ACHN (cell line): ENCODE measurements at places on chromosomes 5 and 9.
A peak's percentile ranks its signal among the peaks of the same experiment; 100 is the strongest.

DNA sequence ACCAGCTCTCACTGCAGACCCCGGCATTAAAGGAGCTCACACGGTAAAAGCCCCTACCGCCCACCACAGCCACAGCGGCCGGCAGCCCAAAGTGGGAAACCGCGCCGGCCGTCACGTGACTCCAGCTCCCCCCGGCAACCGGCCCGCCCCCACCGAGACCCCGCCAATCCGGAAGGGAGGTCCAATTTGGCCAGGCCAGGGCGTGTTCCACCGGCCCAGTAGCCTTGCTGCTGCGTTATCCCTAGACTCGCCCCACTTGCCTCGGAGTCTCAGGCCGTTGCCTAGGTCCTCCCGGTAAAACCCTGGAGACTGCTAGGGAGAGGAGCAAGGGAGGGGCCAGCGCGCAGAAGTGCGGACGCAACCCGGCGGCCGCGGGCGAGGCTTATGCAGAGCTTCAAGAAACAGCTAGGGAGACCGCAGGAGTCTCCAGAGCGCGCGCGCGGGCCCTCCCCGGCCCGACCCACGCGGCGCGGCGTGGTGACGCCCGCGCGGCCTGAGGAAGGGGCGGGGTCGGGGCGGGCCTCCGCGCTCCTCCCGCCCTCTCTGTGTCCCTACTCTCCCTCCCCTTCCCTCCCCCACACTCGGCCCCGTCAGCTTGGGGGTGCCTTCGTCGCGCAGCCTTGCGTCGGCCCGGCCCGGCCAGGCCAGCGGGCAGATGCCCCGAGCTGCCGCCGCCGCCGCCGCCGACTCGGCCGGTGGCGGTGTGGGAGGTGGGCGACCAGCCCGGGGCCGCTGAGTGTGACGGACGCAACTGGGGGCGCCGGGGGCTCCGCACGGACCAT is at the start of gene RIC1:
TSS of gene RIC1 (plus strand) at position 578 of the 782 bp plus-strand sequence. CDS start at position 781, 203 bp downstream.
- peak; percentile 86 for DNase-seq

GRCh38 chr9:28190981-28191380 is 617.7 kb upstream of the C9orf72 start:
- DNase-seq = no peak

GRCh38 chr5:58439094-58439644 is 20.7 kb downstream of the PLK2 start:
- no peak for DNase-seq

DNA sequence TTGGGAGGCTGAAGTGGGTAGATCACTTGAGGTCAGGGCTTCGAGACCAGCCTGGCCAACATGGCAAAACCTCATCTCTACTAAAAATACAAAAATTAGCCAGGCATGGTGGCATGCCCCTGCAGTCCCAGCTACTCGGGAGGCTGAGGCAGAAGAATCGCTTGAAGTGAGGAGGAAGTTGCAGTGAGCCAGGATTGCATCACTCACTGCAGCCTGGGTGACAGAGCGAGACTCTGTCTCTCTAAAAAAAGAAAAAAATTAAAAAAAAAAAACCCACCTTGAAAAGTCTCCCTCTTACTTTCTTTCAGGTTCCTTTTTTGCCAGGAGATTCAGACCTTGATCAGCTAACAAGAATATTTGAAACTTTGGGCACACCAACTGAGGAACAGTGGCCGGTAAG is 34.2 kb downstream of the CDK7 start:
- DNase-seq = no peak

DNA sequence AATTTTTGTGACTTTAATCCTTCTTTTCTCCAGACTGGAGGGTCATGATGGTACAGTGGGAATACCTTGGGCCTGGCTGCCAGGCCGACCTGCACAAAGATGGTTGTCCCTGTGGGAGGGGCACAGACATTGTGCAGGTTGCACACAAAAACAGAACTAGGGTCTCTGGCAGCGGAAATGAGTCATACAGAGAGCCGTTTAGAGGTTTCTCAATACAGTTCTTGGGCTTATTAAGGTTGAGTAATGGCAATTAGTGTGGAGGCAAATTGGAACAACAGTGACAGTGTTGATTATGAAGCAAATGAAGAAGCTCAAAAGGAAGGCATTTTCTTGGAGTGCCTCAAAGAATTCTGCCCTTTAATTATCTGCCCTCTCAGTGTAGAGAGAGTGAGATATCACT is 173.6 kb downstream of the TENT4A start:
- DNase-seq = no peak

- no peak for DNase-seq
Measured at GRCh38 chr9:85427772-85428171, 314.0 kb downstream of the AGTPBP1 start.

DNA sequence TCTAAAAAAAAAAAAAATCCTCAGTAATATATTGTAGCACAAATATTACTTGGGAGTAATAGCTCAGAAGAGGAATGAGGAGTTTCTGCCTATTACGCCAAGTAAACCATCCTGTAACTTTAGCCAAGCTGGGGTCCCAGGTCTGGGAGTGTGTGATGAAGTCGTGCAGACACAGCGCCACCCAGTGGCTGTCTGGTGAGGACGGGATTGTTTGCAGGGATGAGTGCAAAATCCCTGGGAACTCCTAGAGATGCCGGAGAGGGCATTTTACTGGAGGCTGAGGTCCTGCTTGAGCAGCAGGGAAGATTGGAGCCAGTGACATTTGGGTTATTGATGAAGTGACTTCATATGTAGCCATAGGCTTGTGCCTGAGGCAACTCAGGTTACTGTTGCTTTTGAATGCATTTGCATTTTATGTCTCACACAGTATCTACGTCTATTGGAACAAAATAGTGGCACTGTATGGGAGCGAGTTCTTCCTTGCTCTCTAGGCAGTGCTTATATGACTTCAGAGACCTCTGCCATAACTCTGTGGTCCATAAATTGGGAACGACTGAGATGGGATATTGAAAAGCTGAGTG is 72.8 kb downstream of the PSAT1 start:
- DNase-seq = peak; percentile 65

DNA sequence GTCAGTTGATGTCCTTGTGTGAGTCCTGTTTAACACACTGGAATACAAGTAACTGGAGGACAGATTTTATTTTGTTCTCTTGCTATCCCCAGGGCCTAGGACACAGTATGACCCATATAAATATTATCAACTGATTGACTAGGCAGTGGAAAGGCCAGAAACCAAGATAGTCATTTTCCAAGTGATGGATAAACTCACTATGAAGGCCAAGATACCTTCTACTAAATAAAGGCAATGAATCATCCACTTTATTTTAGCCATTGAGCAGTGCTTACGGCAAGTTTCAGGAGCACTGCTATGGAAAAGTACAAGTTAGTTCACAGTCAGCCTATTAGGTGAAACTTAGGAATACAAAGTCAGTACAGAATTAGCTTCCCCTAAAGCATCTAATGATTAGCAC is 153.2 kb downstream of the SEMA5A start:
- DNase-seq = no peak

DNA sequence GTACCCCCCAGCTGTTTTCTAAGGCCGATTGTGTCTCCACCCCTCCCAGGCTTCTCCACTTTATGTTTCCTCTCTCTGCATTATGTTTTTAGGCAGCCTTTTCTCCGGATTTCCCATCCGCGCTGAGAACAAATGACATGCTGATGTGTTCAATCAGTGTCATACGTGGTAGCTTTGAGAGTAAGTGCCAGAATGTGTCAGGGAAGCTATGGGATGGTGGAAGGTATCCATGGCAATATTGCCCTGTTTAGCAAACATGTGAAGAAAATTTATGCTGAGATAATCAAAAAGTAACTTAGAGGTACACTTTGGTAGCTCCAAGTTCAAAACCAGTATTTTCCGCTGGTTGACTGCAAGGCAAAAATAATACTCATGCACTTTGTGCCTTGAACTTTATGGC is 36.6 kb upstream of the LECT2 start:
- DNase-seq = no peak

DNA sequence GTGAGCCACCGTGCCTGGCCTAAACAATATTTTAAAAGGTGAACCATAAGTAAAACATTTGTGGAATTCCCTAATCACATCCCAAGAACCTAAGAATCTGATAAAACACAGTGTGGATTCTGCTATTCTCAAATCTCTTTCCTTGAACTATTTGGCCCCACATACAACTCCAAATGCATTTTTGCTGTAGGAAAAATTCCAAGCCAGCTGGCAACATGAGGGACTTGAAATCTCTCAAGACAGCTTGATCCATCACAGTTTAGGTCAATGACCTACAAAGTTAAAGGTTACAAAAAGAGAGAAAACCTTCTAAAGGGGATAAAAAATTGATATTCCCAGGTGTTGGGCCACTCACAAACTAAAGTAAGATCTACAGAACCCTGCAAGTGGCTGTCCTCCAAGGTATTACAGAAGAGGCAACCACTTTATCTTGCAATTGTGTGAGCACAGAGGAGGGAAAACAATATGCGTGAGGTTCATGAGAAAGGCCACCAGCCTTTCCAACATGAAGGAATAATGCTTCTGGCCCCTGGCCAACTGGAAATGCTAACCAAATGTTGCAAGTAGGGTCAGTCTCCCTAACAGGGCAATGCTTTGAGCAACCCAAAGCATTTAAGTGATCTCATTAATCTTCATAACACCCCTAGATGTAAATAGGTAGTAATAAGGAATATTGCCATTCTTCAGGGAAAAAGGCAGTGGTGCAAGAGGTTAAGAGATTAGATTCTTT is 221.4 kb downstream of the SEMA5A start:
- DNase-seq = no peak

DNA sequence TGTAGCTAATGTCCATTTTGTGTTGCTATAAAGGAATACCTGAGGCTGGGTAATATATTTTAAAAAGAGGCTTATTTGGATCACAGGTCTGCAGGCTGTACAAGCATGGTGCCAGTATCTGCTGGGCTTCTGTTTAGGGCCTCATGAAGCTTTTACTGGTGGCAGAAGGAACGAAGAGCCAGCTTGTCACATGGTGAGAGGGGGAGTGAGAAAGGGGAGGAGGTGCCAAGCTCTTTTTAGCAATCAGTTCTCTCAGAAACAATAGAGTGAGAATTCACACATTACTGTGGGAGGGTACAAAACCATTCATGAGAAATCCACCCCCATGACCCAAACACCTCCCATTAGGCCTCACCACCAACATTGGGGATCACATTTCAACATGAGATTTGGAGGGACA is 340.9 kb downstream of the RASEF start:
- DNase-seq = no peak

DNA sequence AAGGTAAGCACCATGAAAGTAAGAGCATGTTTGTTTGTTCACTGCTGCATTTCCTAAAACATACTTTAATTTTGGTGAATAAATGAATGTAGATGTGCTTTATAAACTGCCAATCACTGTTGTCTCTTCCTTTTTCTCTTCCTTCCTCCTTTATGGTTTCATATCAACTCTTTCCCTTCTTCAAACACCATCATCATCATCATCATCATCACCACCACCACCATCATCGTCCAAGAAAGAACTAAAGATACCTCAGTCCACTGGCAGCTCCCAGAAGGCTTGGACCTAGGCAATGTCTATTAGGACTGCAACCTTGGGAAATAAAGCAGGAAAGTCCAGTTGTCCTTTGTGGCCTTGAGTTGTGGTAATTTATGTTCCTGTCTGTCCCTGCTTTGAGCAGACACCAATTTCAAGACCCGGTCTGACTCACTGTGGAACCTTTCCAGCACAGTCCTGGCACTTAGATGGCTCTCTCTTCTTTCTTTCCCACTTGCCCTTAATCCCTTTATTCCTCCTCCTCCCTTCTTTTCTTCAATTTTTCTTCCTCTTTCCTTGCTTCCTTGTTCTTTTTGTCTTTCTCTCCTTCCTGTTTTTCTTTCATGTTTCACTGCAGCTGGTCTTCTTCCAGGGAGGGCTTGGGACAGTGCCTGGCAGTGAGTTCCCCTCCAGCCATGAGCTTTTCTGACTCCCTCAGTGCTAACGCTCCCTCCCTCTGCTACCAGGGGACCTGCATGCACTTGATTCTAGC is 99.3 kb downstream of the ANGPTL2 start:
- DNase-seq = no peak

DNA sequence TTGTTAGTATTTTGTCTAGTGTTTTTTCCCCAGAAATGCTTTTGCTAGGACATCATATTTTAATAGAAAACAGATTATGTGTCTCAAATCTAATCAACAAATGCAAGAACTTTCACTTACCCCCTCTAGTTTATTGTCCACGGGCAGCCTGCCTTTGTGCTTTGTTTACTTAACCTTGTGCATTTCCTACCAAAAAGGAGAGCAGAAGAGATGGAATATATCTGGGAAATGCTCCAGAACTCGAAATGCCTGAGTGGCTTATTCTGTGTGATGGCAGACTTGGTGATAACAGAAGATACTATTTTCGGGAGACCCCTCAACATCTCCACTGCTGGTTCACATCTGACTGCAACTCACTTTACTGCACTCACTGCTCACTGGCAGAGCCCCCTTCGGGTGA is 33.3 kb upstream of the SPDL1 start:
- DNase-seq = no peak

DNA sequence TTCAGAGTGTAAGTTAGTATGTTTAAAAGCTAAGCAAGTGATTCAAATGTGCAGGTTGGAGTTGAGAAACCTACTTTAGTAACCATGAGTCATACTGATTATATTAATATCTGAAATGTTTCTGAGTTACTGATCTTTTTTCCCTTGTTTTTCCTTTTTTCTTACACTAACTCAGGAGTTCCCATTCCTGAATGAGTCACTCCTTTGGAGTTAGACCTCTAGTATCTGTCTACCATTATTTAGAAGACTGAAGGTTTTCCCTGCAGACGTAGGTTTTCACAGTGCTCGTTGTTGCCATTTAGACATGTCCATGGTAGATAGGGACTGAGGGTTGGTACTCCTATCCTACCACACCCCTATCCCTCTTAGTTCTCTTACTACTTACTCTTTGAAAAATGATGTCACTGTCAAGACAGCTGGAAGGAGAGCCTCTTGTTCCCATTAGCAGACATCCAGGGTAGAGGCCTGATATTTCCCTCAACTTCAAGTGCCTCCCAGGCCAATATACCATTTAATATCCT is 20.2 kb downstream of the OCLN start:
- no peak for DNase-seq

GRCh38 chr9:16693616-16694015 is 176.9 kb downstream of the BNC2 start:
- no peak for DNase-seq

DNA sequence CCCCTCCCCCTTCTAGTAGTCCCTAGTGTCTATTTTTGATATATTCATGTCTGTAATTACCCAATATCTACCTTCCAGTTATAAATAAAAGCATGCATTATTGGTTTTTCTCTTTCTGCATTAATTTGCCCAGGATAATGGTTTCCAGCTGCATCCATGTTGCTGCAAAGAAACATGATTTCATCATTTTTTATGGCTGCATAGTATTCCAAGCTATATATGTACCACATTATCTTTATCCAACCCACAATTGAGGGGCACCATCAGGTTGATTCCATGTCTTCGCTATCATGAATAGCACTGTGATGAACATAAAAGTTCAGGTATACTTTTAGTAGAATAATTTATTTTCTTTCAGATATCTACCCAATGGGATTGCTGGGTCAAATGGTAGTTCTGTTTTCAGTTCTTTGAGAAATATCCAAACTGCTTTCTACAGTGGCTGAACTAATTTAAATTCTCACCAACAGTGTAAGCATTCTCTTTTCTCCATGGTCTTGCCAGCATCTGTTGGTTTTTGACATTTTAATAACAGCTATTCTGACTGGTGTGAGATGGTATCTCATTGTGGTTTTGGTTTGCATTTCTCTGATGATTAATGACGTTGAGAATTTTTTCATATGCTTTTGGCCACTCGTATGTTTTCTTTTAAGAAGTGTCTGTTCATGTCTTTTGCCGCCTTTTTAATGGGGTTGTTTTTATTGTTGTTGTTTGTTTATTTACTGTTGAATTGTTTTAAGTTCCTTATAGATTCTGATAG is 746.1 kb upstream of the MEF2C start:
- no peak for DNase-seq
